Motor neuron (in vitro differentiated cells): ENCODE measurements at places on chromosomes 3 and 15. TPM values are rescaled to one million over a fixed set of nuclear protein-coding genes. Genes with fewer than 3 reads are reported as not detected.
A peak's percentile ranks its signal among the peaks of the same experiment; 100 is the strongest.

NDUFB4 gene
- total RNA-seq: 198 and 214 TPM in 2 replicates

TPRA1 gene
- 16.2 and 18.9 TPM in 2 replicates for total RNA-seq

TM4SF1 gene
- 0.16 and 0.25 TPM in 2 replicates for total RNA-seq

- peak; percentile 51 for ATAC-seq
Observed at GRCh38 chr3:169764312-169764881, 463 bp downstream of the TERC start.

DNA sequence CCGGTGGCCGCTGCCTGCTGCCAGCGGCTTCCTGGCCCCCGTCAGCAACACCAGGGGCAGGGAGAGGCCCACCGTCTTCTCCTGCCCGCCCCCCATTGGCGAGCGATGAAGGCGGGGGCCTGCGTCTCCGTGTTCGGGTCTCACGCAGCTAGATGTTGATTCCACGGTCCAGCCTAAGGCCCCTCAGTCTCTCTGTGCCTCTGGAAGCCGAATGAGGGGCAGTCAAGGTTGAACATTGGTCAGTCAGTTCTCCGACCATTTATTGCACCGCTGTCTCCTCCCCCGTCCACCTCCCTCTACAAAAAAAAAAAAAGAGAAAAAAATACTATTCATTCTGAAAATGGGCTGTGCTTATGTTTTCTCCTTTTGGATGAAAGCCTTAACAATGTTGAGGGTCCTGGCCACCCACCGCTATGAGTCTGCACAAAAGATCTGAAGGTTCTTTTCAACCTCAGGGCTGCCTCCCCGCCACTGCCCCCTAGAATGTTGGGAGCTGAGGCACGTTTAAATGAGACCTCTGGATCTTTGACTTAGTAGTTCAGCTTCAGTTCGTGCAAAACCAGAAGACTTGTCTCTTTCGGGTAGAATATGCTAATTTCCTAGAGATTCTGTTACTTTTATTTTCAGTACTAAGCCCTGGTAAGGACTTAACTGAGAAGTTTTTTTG, 736 bp downstream of the IREB2 start:
- ATAC-seq: peak; percentile 50

SLC41A3 gene
- 37.0 and 38.5 TPM in 2 replicates for total RNA-seq

PPP1R14D gene
- not detected in 2 replicates for total RNA-seq

DNA sequence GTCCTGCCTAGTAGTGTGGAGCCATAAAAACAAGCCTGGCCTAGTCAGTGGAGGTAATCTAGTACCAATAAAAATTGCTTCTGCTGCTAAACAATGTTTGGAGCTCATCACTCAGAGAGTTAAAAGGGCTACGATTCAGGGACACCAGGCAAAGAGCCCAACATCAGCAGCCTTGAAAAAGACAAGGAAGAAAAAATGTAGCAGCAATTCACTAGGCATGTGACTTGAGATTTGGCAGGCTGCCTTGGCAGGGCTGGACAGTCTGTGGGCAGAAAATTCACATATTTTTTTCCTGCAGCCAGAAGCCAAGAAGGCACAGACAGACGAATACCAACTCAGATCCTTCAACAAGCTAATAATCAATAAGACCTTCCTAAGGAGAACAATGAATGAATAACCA, 47.2 kb downstream of the IGSF11 start:
- peak; percentile 39 for ATAC-seq

- peak; percentile 49 for ATAC-seq
Observed at GRCh38 chr3:152688313-152688712, 146.6 kb upstream of the P2RY1 start.

P2RY1 gene
- total RNA-seq: 2.2 and 2.5 TPM in 2 replicates
